ENCODE measurements at places on chromosomes 16 and 17.

GRCh38 chr16:22312897-22313781 is 15.9 kb downstream of the POLR3E start:
- DNase-seq = no peak

GRCh38 chr16:2275476-2276367 is 7.8 kb upstream of the RNPS1 start:
- no peak for DNase-seq

- no peak for DNase-seq
Observed at GRCh38 chr17:78092794-78093324, 35.7 kb downstream of the TMC6 start.

DNA sequence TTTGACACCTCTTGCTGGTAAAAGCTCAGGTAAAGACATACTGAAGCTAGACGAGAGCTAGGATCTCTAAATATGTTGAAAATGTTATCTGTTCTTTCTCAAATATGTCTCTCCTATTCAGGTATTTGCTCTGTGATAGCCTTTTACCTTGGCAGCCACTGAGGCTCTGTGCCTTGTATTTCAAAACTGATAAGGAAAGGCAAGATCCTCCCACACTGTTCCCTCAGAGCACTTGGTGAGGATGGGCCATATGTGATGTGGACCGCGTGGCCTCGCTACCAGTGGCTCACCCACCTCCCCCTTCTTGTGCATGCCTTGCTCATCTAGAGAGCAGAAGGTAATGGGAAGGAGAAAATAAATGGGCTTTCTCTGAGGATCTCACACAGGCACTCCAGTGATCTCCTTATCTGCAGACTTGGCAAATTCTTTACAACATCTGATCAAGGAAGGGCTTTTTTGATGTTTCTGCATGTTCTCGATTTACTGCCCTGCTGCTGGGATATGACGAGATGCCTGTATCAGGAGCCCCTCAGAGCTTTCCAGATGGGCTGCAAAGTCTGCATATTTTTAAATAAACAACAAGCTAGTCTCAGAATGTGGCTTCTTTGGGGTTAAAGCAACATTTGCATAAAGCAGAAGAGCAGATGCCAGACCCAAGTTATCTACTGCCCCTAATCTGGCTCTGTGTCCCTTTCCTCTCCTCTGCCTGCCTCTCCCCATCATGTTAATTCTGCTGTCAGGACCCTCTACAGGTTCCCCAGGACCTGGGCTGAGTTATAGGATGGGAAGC is 16.9 kb downstream of the HOXB1 start:
- no peak for DNase-seq

DNA sequence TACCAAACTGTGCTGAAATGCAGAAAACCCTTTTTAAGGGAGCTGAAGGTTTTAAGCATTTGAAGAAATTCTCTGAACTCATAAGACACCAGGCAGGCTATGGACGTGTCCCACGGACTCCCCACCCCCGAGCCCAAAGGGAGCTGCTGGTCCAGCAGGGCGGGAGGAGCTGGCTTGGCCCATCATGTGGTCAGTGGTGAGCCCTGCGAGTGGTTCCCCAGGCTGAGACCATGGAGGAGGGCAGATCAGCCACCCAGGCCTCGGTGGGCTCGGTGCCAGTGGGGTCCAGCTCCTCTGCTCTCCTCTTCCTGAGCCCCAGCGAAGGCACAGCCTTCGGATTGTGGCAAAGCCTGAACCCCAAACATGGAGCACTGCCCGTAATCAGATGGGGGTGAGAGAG is 27.0 kb downstream of the LGALS3BP start:
- no peak for DNase-seq

DNA sequence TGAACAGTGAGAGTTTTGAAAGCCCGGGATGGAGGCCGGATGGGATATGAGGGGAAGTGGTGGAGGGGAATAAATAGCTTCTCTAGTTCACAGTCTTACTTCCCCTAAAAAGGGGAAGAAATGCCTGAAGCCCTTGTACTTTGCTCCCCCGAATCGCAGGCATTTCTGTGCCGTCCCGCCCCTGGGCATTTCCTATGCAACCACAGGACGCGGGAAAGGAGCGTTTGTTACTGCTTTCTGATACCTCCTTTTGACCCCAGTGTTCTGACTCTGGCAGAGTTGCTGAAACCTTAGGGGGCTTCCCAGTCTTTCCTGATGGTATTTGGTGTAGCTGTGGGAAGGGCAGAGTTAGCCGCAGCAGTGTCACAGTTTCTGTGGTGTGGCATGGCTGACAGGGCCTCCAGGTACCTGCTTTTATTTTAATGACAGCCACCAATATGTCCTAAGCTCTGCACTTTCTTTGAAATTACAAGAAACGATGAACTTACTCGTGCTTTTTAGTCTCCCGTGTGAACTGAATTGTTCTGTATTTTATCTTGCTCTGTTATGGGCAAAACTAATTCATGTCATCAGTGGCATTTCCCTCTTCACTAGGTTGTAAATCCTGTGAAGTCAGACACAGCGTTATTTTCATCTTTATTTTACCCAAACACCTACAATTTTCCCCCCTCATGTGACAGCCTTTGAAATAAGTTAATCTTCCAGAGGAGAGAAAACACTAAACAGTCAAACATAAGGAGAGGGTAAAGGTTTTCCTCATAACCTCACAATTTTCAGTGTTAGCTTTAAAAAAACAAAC is 27.1 kb downstream of the USP10 start:
- no peak for DNase-seq

- DNase-seq = no peak
Observed at GRCh38 chr17:59756236-59756818, 48.9 kb downstream of the VMP1 start.

DNA sequence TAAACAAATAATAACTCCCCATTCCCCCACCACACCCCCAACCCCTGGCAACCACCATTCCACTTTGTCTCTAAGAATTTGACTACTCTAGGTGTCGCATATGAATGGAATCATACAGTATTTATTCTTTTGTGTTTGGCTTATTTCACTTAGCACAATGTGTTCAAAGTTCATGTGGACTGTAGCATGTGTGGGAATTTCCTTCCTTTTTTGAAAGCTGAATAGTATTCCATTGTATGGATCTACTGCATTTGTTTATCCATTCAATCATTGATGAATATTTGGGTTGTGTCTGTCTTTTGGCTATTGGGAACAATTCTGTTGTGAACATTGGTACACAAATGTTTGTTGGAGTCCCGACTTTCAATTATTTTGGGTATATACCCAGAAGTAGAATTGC is 3.3 kb upstream of the ACSF2 start:
- DNase-seq = no peak

DNA sequence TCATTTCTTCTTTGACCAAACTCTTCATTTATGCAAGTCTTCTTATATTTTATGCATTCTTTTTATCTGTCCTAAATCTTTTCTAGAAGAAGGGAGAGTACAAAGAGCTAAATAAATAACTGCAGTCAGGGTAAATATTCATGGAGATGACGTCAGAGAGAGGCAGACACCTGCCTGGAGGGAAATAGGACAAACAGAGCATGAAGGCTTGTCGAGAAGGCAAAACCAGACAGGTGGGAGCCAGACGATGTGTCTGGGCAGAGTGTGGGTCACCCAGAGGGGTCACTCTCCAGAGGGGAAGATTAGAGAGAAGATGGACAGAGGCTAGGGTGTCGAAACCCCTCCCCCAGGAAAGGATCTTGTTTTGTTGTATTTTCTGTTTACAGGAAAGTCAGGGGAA is 78.3 kb upstream of the RPL38 start:
- DNase-seq = no peak
